ENCODE measurements at places on chromosomes 5 and 9.

GRCh38 chr9:111058166-111058565, 19.9 kb upstream of the LPAR1 start:
- DNase-seq, result no peak

GRCh38 chr5:3285621-3286020, 310.0 kb upstream of the IRX1 start:
- no peak for DNase-seq

DNA sequence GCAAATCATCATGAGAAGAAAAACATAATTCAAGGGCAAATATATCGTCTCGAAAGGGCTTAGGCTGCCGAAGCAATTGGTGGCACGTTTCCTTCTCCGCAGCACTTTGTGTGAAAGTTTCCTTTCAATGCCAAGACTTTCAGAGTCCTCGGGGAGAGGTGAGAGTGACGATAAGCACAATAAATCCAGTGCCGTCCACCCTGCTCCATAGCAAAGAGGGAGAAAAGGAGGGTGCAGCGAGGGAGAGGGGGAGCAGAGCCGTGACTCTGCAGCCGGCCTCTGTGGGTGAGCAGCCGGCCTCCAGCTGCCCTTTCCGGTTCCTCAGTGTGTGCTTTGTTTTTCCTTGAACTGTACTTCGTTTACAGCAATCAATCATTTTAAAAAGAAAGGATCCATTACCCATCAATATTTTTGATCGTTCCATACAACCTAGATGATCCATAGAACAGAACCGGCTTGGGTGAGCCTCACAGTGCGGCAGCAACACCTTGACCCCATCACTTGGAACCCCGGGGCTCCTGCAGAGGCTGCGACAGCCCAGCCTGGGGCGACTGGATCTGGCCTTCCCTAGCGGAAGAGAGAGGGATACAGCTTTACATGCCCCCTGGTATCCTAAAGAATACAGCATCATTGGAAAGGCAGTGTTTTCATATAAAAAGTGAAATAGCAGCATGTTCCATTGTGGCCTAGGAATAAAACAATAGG, 247.0 kb upstream of the IRX4 start:
- no peak for DNase-seq

GRCh38 chr5:128920345-128921215, 44.7 kb upstream of the SLC27A6 start:
- DNase-seq, result no peak

- no peak for DNase-seq
Measured at GRCh38 chr5:106906199-106906598, 764.5 kb downstream of the EFNA5 start.

DNA sequence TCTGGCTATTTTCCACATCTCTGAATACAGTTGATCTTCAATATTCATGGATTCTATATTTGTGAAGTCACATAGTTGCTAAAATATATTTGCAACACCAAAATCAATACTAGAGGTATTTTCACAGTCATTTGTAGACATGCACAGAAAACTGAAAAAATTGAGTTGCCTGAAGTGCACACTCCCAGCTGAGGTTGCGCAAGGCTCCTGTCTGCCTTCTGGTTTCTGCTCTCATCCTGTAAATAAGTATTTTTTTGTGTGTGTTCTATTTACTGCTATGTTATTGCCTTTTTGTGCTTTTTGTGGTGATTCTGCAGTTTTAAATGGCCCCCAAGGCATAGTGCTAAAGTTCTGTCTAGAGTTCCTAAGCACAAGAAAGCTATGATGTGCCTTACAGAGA, 371.1 kb upstream of the GRAMD2B start:
- DNase-seq, result no peak

GRCh38 chr9:1723522-1724015, 291.6 kb upstream of the SMARCA2 start:
- no peak for DNase-seq

DNA sequence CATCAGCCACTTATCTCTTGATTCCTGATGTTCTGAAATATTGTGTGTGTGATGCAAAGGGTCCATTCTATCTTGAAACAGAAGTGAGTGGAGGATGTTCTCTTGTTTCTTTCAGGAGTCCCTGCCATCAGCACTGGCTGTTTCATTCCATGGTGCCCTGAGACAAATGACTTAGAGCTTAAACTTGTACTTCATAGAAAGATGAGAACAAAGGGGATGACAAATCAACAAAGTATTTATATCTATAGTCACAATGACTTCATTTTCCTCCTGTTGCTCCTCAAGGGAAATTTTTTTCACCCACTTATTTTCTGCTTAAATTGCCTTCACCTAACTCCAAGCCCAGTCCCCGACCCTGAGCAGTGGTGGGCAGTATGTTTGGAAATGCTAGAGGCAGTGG, 171.6 kb downstream of the TARS1 start:
- no peak for DNase-seq

DNA sequence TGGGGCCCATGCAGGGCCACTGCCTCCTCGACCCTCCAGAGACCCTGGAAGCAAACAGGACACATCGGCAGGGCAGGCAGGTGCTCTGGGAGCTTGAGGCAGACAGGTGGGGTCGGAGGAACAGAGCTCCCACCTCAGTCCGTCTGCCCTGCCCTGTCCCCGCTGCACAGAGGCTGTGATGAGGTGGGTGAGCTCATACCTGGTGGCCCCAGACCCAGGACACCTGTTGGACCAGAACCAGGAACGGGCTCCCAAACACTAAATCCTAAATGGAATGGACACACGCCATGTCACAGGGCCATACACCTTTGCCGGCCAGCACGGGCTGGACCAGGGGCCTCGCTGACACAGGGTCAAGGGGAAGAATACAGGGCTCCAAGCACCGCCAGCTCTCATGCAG, 5.5 kb downstream of the SOHLH1 start:
- DNase-seq, result no peak

Measured in AML-193 (cell line).